ENCODE measurements at places on chromosomes 6 and 20.

- no peak for DNase-seq
These were observed 5.1 kb downstream of the SLC13A3 start for GRCh38 chr20:46646122-46646521.

GRCh38 chr6:157049133-157049532 is 272.0 kb downstream of the ARID1B start:
- DNase-seq: no peak

- DNase-seq: no peak
These were observed 113.3 kb downstream of the LY86 start for GRCh38 chr6:6701864-6702263.

DNA sequence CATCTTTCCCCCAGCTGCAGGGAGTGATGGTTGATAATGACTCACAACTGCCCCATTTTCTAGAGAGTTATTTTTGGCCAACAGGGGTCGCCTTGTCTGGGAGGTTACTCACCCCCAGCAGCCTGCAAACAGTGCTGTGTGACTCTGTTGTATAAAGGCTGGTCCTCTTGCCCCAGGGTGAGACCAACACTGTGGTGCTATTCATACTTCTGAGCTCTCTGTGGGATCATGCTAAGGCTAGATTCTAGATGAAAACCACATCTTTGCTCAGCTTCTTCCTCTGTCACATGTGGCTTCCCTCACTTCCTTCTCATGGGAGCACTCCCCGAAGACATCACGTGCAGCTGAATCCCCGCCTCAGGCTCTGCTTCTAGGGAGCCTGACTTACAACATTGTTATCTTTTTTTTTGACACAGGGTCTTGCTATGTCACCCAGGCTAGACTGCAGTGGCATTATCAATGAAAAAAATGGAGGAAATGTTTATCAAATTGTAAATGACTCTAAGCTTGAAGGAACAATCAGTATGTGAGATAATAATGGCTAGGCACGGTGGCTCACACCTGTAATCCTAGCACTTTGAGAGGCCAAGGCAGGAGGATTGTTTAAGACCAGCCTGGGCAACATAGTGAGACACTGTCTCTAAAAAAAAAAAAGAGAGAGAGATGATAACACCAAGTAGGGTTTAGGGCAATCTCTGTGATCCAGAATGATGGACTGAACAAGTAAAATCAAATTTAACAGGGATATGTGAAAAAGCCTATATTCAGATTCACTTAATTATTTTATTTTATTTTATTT is 55.7 kb upstream of the SLC23A2 start:
- DNase-seq: no peak

GRCh38 chr20:48850977-48851299 is 23.1 kb upstream of the PREX1 start:
- DNase-seq: no peak

DNA sequence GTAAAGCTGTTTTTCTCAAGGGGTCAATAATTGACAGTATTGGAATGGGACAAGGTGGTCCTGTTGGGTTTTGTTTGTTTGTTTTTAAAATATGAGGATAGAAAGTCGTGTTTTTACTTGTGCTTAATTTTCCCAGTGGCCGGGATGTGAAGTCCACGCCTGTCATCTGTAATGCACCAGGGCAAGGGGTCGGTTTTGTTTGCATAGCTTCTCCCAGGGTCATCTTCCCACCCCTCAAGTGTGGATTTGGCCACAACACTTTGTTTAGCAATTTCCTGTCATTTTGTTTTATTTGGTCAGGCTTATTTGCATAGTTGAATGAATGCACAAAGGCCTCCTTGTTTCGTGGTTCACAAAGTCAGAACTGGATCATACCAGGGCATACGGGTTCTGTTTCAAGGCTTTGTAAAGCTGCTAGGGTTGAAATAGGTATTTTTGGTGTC is 29.8 kb downstream of the SYNJ2 start:
- no peak for DNase-seq

GRCh38 chr6:51289041-51289440 is 470.4 kb downstream of the TFAP2B start:
- DNase-seq: no peak

- DNase-seq: no peak
These were observed 11.4 kb downstream of the PPIL6 start for GRCh38 chr6:109428889-109429477.

DNA sequence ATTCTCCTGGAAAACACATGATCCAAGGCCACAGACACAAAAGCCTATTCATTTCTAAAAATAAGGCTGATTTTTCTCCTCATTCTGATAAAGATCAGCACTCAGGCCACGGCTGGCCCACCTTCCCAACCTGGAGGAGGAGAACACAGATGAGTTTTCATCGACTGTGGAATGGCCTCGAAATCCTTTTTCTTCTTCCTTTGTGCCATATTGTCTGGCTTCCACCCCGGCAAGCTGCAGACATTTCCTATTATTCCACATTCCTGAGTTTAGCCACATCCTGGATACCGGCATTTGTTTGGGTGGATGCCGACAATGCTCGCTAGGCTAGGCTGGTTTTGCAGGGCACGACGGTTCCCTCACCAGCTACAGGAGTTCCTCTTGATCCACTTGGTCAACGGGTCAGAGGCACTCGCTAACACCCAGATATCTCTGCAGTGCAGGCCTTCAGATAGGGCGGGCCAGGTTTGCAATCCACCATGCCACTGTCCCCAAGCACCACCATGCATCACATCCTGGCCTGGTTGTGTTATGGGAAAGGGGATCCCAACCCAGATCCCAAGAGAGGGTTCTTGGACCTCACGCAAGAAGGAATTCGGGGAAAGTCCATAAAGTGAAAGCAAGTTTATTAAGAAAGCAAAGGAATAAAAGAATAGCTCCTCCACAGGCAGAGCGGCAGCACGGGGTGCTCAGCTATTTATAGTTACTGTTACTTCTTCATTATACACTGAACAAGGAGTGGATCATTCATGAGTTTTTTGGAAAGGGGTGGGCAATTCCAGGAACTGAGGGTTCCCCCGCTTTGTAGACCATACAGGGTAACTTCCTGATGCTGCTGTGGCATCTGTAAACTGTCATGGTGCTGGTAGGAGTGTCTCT is 4.2 kb upstream of the CTSZ start:
- no peak for DNase-seq

DNA sequence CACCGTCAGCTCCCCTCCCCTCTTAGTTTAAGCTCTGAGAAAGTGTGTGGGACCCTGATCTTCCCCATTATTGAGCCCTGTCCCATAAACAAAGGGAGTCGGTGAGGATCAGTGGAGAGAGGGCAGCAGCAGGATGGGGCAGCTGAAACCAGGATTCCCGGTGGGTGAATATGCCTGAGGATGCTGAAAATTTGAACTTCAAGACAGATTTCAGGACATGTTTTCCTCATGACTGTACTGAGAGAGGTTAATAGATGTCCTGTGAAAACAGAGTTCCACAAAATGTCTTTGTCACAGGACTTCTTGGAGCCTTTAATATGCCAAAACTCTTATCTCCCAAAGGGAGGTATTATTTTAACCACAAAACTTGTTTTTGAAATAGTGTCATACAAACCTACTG is 53.5 kb upstream of the SLC22A16 start:
- DNase-seq: no peak

- no peak for DNase-seq
These were observed 7.8 kb upstream of the BTN3A1 start for GRCh38 chr6:26394289-26394688.

DNA sequence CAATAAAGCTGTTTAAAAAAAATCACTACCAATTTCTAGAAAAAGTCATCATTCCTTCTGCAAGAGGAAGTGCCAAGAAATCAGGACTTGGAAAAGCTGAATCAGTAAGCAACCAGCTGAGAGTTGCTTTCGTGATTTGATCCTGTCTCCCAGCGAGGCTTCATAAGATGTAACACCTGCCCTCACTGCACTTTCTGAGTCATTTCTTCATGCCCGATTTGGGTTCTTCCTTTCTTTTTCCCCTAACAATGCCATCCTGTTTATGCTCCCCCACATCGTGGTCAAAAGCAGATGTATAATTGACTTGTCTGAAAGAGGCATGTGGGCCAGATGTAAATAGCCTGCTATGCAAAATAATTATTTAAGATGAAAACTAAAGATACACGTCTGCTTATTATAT is 52.1 kb downstream of the RIPOR2 start:
- DNase-seq: no peak

- DNase-seq: no peak
These were observed 50.9 kb upstream of the TAB2 start for GRCh38 chr6:149266659-149267058.

- no peak for DNase-seq
These were observed 491 bp upstream of the ITCH start for GRCh38 chr20:34362502-34363061.

- no peak for DNase-seq
These were observed 3.3 kb upstream of the APMAP start for GRCh38 chr20:24995741-24996448.

DNA sequence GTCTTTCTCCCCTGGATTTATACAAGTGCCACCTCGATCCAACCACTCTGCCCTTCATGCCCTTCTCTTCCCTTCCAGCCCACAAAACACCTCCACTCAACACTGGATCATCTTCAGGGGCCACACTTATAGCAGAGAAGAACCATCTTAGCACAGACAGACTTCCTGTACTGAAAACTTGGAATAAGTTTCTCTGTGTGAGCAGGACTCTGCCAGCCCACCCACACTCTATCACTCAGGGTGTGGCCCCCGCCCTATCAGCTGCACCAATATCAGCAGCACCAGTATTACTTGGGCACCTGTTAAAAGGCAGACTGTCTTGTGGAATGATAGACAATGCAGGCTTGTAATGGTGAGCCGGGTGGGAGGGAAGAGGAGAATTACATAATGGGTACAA is 86.7 kb downstream of the SCML4 start:
- no peak for DNase-seq

GRCh38 chr6:145031001-145031400 is 704.3 kb downstream of the EPM2A start:
- DNase-seq: no peak

- DNase-seq: no peak
These were observed 394.4 kb downstream of the CDH26 start for GRCh38 chr20:60352596-60352995.

GRCh38 chr6:44738601-44739146 is 351.2 kb downstream of the CDC5L start:
- no peak for DNase-seq

DNA sequence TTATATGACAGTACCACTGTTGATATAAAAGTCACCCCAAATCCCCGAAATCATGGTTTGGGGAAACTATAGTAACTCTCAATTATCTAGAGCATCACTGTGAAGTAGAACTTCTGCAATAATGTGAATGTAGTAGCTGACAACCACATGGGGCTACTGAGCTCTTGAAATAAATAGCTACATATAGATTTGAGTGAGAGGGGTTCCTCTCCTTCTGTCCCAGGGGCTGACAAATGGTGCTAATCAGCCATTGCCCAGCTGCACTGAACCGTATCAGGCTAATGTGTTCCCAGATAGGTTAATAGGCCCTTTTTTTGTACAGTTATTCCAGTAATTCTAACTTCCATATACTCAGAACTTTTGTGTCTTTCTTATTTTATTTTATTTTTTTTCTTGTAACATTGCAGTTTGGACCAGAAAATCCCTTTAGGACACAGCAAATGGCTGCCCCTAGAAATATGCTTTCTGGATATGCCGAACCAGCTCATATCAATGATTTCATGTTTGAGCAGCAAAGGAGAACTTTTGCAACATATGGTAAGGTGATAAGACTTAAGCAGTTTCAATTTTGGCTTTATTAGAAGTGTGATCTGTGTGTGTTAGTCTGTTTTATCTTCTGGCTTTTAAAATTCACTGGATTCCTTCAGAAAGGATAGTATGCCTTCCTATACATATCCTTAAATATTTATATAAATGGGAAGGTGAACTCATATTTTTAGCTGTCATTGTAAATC is 21.1 kb downstream of the CDC40 start:
- no peak for DNase-seq

- DNase-seq: no peak
These were observed 1.5 kb downstream of the E2F1 start for GRCh38 chr20:33684533-33685327.

DNA sequence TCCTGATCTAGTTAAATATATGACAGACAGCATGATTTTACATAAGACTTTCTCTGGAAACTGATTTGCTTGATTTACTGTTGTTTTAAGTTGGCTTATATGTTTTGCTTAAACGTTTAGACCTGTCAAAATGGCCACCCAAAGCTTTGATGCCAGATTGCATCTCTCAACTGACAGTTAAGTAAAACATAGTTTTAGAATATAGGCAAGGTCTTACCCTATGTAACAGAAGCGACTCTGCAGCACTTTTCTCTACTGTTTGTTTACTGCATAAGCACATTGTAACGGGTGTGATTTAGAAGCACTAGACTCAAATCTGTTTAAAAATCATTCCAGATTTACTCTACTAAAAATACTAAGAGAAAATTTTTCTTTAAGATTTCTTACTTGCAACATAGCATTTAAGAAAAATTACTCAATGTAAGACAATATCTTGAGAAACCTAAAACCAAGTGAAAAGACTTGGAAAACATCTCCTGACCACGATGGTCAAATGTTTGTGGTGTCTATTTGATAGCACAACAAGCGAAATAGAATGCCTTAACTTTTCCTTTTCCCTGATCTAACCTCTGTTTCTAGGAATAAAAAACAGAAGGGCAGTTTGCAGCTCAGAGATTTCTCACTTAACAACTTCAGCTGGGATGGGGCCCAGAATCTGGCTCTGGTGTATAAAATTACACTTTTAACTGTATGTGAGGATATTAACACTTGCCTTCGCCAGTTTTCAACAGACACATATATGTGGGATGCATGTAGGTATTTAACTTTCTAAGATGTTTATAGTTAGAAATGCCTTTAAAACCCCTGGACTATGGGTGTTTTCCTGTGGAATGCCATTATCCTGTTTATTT is 47.4 kb downstream of the AIG1 start:
- no peak for DNase-seq

- no peak for DNase-seq
These were observed 19.8 kb downstream of the SH3BGRL2 start for GRCh38 chr6:79650950-79651349.

GRCh38 chr6:89385846-89386245 is 26.2 kb downstream of the RRAGD start:
- no peak for DNase-seq

DNA sequence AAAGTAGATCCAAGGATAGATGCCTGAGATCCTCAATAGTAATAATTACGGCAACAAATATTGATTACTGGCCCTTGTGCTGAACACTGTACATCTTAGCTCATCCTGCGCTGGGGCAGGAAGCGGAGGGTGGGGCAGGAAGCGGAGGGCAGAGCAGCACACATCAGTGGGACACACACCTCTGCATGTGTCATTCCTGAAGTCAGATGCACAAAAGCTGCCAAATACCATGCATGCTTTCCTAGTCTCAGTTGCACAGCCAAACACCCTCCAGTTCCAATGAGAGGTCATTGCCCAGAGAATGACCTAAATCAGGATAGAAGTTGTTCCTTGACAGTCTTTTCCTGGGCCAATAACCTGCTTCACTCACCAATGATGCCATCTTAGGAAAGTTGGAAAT is 74.4 kb upstream of the FOXC1 start:
- no peak for DNase-seq
